ENCODE measurements at places on chromosomes 2 and 18. TPM values are rescaled to one million over a fixed set of nuclear protein-coding genes. Genes with fewer than 3 reads are reported as not detected.
A peak's percentile ranks its signal among the peaks of the same experiment; 100 is the strongest.

DNA sequence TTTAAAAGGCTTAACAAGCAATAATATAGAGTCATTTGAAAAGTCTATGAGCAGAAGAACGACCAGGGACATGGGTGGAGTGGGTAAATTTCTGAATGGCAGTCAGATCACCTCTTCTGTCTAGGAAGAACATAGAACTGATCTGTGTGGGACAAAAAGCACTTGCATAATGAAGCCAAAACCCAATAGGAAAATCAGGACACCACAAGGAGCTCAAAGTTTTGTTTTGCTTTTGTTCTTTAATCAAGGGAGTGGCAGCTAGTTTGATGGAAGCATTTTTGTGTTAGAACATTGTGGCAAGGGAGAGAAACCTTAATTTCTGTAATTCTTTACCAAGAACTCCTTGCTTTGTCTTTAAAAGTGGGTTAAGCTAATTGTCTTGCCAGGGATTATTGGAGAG lies 240.2 kb upstream of the TANK start:
- no peak overlapping the region for H3K27ac ChIP-seq
- no peak for DNase-seq
- no peaks in the 10 kb centered on the region for H3K4me1 ChIP-seq
- H3K4me3 ChIP-seq, result no peak overlapping the region
- H3K27me3 ChIP-seq, result peaks cover 2% of the 10 kb centered on the region

DNA sequence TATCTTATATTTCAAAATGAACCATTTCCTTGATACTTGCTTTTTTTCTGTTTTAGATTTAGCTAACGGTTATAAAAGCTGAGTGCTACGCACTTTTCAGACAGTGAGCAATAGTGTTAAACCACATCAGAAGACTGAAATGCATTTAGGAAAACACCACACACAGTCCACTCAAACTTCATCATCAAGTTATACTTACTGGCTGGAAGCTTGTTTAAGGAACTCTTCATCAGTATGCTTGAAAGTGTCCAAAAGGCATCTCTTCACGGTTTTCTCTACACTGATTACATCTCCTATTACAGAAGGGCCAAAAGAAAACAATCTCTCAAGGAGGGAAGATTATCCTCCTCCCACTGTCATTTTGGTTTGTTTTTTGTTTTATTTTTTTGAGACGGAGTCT lies 19.7 kb downstream of the ILKAP start:
- H3K36me3 ChIP-seq, result peaks cover 5% of the 10 kb centered on the region
- H3K27me3 ChIP-seq, result no peaks in the 10 kb centered on the region
- no peak for DNase-seq
- no peaks in the 10 kb centered on the region for H3K4me1 ChIP-seq
- no peak overlapping the region for H3K27ac ChIP-seq
- no peak overlapping the region for H3K4me3 ChIP-seq

The GALNT3 gene
- 1.3 TPM for total RNA-seq

- no peak for DNase-seq
- H3K27ac ChIP-seq, result no peak overlapping the region
- H3K4me3 ChIP-seq, result peak overlapping the region; percentile 100
These were observed 2.2 kb downstream of the SEPTIN10 start for GRCh38 chr2:109611467-109612095.

GRCh38 chr18:45962866-45963265 lies 4.3 kb downstream of the EPG5 start:
- H3K27me3 ChIP-seq, result peaks cover 3% of the 10 kb centered on the region
- peaks cover 2% of the 10 kb centered on the region for H3K4me1 ChIP-seq
- H3K27ac ChIP-seq, result no peak overlapping the region
- no peak for DNase-seq
- no peaks in the 10 kb centered on the region for H3K36me3 ChIP-seq

GRCh38 chr2:39000552-39000951 lies 110.9 kb downstream of the ARHGEF33 start:
- H3K4me1 ChIP-seq, result no peaks in the 10 kb centered on the region
- H3K4me3 ChIP-seq, result no peak overlapping the region
- no peaks in the 10 kb centered on the region for H3K36me3 ChIP-seq
- no peaks in the 10 kb centered on the region for H3K27me3 ChIP-seq
- no peak overlapping the region for H3K27ac ChIP-seq
- DNase-seq, result no peak

DNA sequence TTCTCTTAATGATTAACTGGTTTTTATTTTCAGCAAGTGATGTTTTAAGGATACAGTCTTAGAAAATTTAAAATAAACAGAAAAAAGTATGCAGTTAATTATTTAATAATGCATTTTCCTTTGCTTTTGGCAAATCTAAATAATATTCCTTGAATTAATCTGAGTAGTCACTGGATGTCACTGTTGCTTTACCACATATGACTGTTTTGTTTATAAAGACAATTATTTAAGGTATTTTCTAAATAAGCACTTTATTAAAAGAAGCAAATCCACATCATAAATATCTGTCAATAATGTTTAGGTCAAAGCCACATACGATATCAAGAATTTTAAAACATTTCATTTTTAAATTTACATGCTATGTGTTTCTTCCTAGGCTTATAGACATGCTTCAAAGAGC lies 40.6 kb upstream of the TFPI start:
- H3K36me3 ChIP-seq, result no peaks in the 10 kb centered on the region
- no peaks in the 10 kb centered on the region for H3K27me3 ChIP-seq
- no peak for DNase-seq
- no peaks in the 10 kb centered on the region for H3K4me1 ChIP-seq

The CARF gene
- 9.1 TPM for total RNA-seq

The BMP10 gene
- not detected for total RNA-seq

The ELP2 gene
- total RNA-seq, result 96.2 TPM

The NT5C1B gene
- not detected for total RNA-seq

- no peak overlapping the region for H3K4me3 ChIP-seq
- peaks cover 1% of the 10 kb centered on the region for H3K27me3 ChIP-seq
- DNase-seq, result no peak
- H3K4me1 ChIP-seq, result no peaks in the 10 kb centered on the region
- no peak overlapping the region for H3K27ac ChIP-seq
These were observed 983.0 kb upstream of the SLC39A10 start for GRCh38 chr2:194674043-194674442.

DNA sequence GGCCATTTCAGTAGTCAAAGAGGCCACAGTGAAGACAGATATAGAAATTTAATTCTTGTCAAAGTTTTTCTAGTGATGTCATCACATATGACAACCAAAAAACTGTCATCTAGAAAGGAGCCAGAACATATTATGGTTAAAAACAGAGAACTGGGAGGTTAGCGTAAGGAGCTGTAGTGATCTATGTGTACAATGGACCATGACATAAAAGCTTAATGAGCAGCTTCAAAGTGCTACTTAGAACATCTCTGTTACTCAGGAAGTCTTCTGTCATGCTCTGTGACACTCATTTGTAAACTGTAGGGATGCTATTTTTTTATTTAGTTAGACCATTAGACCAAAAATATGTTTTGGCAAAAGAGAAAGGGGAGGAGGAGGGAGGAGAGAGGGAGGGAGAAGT lies 57.3 kb downstream of the CMPK2 start:
- H3K36me3 ChIP-seq, result no peaks in the 10 kb centered on the region
- H3K27ac ChIP-seq, result no peak overlapping the region
- H3K27me3 ChIP-seq, result peaks cover 5% of the 10 kb centered on the region
- peaks cover 12% of the 10 kb centered on the region for H3K4me1 ChIP-seq

DNA sequence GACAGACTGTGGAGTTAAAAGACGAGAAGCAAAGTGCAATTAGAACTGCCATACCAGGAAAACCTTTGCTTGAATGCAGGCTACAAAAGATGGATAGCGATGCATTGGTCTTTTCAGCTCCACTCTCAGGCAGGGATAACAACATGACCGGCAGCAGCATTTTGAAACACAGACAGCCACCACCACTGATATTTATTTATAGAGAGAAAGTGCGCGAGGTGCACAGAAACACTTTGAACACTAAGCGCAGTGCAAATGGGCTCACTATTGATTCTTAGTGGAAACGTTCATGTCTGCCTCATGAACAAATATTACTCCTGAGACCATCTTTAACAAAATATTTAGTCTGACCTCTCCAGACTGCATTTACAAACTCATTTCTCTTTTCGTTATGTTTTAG lies 32.9 kb downstream of the CAVIN2 start:
- H3K4me1 ChIP-seq, result peaks cover 13% of the 10 kb centered on the region
- H3K27ac ChIP-seq, result peak overlapping the region; percentile 34
- no peak overlapping the region for H3K4me3 ChIP-seq
- peaks cover 1% of the 10 kb centered on the region for H3K27me3 ChIP-seq

- H3K27me3 ChIP-seq, result no peaks in the 10 kb centered on the region
- H3K36me3 ChIP-seq, result no peaks in the 10 kb centered on the region
- no peaks in the 10 kb centered on the region for H3K4me1 ChIP-seq
- no peak overlapping the region for H3K4me3 ChIP-seq
These were observed 419.6 kb downstream of the DLGAP1 start for GRCh38 chr18:4035521-4035920.

DNA sequence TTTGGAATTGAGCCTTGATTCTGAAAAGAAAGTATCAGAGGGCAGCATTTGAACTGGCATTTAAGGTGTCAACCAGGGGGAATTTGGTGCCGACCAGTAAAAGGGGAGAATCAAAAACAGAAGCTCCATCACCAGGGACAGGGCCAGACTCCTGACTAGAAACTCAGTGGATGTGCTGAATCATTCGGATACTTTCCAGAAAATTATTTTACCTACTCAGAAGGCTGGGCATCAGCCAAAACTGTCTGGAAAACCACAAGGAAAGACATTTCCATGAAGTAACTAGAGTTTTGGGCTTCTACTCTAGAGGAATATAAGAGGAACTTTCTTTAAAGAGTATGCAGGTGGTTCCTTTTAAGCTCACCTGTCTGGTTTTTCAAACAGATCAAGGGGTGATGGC lies 756.6 kb downstream of the RNF144A start:
- no peak overlapping the region for H3K27ac ChIP-seq
- H3K27me3 ChIP-seq, result peaks cover 2% of the 10 kb centered on the region
- H3K4me3 ChIP-seq, result no peak overlapping the region
- H3K4me1 ChIP-seq, result peaks cover 31% of the 10 kb centered on the region

The RND3 gene
- 49.0 TPM for total RNA-seq

DNA sequence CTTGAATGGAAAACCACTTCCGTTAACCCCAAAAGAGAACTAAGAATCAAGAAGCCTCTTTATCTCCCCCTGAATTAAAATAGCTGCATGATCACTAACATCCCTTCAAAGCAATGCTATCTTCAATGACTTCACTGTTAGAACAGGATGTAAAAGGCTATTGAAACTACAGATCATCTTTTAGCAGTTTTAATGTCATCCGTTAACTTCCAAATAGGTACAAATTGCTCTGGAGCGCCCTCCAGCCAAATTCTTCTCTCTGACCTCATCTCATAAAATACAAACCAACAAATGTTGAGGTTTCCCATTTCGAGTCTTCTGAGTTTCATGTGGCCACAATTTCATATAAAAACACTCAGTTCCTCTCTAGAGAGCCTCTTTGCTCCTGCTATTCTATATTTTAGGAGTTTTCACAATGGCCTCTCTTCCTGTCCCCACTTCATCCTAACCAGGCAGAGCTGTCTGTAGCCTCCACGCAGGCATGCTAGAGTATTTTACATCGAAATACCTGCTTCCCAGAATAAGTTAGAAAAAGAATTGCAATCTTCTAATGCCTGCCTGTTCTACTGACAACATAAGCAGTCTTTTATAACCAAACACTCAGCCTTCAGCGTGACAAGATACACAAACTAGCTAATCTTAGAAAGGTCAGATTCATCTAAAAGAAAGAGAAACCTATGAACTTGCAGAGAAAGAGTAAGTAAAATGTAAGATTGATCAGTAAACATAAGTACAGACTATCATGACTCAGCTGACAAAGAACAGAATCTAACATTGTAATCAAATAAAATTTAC lies 37.9 kb downstream of the B4GALT6 start:
- H3K4me1 ChIP-seq, result peaks cover 20% of the 10 kb centered on the region
- H3K27me3 ChIP-seq, result peaks cover 2% of the 10 kb centered on the region
- no peak for DNase-seq
- no peaks in the 10 kb centered on the region for H3K36me3 ChIP-seq
- no peak overlapping the region for H3K4me3 ChIP-seq
- peak overlapping the region; percentile 11 for H3K27ac ChIP-seq

- peaks cover 19% of the 10 kb centered on the region for H3K4me1 ChIP-seq
- no peak overlapping the region for H3K4me3 ChIP-seq
- H3K27ac ChIP-seq, result peak overlapping the region; percentile 29
- no peaks in the 10 kb centered on the region for H3K36me3 ChIP-seq
These were observed 426.7 kb upstream of the PKDCC start for GRCh38 chr2:41621095-41621494.

The TXNL1 gene
- total RNA-seq, result 66.7 TPM

- peaks cover 12% of the 10 kb centered on the region for H3K27me3 ChIP-seq
- peaks cover 20% of the 10 kb centered on the region for H3K4me1 ChIP-seq
- no peak for DNase-seq
- H3K36me3 ChIP-seq, result peaks cover 4% of the 10 kb centered on the region
- H3K4me3 ChIP-seq, result peak overlapping the region; percentile 91
These were observed 4.1 kb upstream of the TET3 start for GRCh38 chr2:73980566-73980965.

DNA sequence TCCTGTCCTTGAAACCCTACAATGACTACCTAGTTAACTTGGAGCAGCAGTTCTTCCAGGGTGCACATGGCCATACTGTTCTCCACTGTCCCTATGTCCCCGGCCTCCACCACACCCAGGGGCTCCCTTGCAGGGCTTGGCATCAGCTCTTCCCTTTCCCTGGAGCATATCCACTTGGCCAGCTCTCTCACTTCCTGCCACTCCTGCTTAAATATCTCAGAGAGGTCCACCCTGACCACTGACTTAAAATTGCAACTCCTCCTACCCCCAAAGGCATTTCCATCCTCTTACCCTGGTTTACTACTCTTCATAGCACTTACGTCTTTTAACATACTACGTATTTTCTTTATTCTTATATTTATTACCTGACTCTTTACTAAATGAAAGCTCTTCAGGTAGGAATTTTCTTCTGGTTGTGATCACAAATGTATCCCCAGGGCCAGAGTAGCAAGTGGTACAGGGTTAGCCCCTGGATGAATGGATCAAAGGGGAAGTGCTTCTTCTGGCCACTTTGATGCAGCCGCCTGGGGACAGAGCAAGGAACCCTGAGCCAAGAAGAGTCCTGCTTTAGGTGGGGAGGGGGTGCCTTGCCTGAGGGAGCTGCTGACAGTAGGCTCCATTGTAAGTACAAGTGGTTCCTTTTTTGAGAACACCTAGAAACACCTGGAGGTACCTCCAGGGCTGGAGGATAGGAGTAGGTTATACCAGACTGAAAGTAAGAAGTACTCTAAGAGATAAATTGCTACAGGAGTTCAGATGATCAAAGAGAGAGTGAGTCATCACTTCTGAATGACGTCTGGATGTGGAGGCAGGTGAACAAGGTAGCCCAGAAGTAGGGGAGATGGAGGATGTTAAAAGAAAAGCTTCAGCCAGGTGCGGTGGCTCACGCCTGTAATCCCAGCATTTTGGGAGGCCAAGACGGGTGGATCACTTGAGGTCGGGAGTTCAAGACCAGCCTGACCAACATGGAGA lies 82.2 kb downstream of the SOCS6 start:
- H3K36me3 ChIP-seq, result no peaks in the 10 kb centered on the region
- H3K4me3 ChIP-seq, result no peak overlapping the region

The CLEC4F gene
- 0.66 TPM for total RNA-seq

The IFT172 gene
- total RNA-seq, result 43.6 TPM

GRCh38 chr2:174341293-174341994 lies 6.7 kb downstream of the SP9 start:
- H3K4me1 ChIP-seq, result peaks cover 20% of the 10 kb centered on the region
- no peaks in the 10 kb centered on the region for H3K36me3 ChIP-seq
- H3K27ac ChIP-seq, result peak overlapping the region; percentile 38
- peaks cover 37% of the 10 kb centered on the region for H3K27me3 ChIP-seq

All from glutamatergic neuron (in vitro differentiated cells).